ENCODE measurements at places on chromosomes 4 and X.

DNA sequence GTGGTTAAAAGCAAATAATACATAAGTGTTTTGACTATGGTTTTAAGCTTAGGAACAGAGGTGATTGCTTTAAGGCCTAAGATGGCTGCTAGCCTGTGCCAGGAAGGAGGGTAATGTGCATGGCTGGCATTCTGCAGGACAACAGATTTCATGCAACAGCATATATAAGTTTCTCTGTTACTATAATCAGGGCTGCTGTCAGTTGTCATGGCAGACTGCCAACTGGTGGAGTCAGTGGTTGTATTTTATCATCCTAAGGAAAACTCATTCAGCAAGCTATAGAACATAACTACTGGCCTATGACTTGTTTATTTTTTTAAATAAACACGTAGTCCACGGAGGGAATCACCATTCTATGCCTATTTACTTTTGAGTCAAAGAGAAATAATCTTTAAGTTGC is 77.7 kb upstream of the DCAF8L1 start:
- no peak for DNase-seq

- DNase-seq = no peak
Measured at GRCh38 chr4:18973296-18973695, 951.7 kb upstream of the LCORL start.

GRCh38 chr4:88033309-88033708 is 25.9 kb downstream of the PKD2 start:
- DNase-seq = peak; percentile 33

DNA sequence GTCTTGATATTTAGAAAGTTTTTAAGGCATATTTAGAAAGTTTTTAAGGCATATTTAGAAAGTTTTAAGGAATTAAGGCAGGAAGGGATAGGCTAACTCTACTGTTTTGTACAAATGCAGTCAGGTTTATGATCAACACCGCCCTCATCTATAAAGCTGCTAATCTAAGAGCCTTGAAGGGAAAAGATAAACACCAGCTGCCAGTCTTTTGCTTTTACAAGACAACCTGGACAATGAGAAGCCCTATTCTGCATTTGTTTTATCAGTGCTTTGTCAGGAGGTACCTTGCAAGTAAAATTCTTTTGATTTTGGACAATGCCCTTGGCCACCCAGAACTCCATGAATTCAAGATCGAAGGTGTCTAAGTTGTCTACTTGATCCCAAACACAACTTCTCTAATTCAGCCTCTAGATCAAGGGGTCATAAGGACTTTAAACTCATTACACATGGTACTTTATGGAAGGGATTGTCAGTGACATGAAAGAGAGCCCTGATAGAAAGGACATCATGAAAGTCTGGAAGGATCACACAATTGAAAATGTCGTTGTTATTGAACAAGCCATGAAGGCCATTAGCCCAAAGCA is 39.8 kb downstream of the IL15 start:
- no peak for DNase-seq

DNA sequence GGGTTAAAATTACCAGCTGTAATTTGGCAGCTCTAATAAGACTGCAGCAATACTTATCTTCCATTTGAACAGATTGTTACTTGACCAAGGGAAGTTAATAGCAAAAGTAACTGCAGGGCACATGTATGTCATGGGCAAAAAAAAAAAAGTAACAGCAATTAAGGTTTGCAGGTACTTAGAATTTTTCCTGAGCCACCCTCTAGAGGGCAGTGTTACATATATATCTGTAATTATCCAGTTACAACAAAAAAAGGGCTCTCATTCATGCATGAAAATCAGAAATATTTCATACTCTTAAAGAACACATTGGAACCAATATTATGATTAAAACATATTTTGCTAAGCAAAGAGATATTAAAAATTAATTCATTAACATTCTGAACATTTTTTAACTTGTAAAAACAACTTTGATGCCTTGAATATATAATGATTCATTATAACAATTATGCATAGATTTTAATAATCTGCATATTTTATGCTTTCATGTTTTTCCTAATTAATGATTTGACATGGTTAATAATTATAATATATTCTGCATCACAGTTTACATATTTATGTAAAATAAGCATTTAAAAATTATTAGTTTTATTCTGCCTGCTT is 25.1 kb downstream of the XIAP start:
- peak; percentile 47 for DNase-seq

DNA sequence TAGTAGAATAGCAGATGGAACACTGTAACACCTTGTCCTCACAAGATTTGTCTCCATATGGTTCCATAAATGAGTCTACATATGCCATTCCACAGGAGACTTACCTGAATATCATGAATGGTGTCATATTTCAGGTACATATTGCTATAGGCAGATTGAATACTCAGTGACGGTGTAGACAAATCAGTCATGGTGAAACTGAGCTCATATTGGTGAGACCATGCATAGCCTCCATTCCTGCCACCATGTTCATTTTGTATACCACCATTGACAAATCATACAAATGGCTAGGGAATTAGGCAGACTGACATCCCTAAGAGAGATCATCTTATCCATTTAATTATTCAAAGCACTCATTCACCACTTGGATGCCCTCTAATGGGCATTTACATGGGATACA is 38.0 kb upstream of the SPP1 start:
- DNase-seq = no peak

GRCh38 chrX:153580700-153581386 is 18.1 kb downstream of the CCNQ start:
- DNase-seq = peak; percentile 31

GRCh38 chr4:8606476-8606875 is 13.9 kb downstream of the CPZ start:
- no peak for DNase-seq

DNA sequence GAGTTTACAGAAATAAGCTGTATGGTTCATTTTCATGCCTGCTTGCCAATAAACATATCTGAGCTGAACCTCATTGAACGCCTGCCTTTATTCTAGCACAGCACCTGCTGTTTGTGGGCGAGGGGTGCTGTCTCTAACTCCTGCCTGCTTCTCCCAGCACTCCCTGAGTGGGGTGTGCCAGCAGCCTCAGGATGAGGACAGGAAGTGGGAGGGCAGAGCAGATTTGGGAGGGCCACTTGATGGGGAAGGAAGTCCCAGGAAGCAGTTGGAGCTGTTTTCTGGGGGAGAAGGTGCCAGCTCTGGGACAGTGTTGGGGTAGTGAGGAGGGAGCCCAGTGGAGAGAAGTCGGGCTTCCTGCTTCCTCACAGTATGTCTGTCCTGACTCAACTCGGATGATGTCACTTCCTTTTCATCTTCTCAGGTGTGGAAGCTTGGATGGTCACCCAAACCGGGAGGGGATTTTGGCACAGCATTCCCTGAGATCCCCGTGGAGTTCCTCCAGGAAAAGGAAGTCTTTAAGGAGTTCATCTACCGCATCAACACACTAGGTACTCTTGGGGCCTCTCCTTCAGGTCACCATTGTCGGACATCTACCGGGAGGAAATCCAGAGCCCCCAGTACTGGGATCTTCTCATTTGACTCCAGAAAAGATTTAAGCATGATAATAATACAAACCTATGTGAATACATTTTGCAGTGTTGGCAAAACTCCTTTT is 29.0 kb upstream of the MSANTD1 start:
- no peak for DNase-seq

GRCh38 chr4:140031061-140031460 is 122.9 kb downstream of the MAML3 start:
- DNase-seq = no peak

GRCh38 chr4:77852892-77853495 is 9.6 kb upstream of the MRPL1 start:
- peak; percentile 76 for DNase-seq

DNA sequence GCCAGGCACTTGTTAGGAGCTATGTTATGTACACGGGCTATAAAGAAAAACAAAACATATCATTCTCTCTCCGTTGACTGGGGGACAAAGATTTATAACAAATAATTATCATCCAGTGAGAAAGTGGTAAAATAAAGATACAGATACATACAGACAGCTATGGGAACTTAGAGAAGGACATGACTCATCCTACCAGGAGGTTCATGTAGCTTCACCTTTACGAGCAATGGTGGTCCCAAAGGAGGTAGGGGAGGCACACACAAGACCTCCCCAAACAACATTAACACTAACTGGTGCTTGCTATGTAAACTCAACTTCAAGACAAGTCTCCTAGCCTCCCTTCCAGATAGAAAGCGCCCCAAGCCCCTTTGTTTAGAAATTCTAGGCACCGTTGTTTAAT is 8.9 kb downstream of the AMBN start:
- DNase-seq = no peak

- no peak for DNase-seq
Measured at GRCh38 chr4:17558941-17559708, 17.9 kb upstream of the LAP3 start.

GRCh38 chr4:115152081-115152480 is 38.7 kb upstream of the NDST4 start:
- DNase-seq = no peak

DNA sequence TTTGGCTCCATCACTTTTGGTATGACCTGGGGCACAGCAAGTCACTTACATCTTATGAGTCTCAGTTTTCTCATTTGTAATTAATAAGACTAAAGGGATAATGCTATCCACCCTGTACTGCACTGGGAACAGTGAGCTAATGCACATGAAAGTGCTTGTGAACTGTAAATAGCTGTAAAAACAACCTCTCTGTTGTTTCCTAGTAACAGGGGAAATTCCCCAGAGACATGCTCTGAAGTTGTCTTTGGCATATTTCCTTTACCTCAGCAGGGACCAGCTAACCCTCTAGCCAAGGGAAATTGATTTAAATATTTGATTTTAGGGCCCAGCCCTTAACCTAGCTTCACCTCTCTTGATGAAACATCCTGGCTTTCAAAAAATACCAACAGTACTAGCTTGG is 6.1 kb upstream of the CYSLTR1 start:
- DNase-seq = no peak

- DNase-seq = no peak
Measured at GRCh38 chrX:52277666-52278065, 91.2 kb upstream of the XAGE2 start.

GRCh38 chrX:106615041-106615440 is 3.3 kb downstream of the RADX start:
- no peak for DNase-seq

DNA sequence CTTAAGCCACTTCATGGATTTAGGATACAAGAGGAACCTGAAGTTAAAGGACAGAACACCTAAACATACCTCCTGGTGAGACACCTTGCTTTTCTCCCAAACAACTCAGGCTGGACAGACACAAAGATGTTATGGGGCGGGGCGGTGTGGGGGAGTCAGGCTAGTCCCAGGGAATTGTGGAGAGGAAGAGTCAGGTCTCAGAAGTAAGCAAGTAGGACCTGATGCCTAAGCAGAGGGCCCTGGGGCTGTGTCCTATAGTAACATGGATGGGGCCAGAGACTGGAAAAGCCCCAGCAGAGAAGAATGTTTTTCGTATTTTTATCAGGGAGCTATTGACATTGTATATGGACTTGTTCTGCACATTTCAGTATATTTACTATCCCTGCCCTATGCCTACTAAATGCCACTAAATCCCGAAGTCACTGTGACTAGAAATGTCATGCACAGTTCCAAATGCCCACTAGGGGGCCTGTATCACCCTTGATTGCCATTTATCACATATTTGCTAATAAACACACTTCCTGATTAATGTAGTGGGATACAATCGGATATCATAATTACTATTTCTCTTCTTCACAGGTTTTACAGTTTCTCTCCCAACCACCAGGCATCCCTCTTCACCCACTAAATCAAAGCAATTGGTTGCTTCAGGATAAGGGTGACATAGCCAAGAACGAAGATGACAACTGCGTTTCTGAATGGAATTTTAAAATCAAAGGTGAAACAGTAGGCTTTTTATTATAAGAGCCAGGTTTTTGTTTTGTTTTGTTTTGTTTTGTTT is 23.8 kb upstream of the ARHGAP10 start:
- DNase-seq = peak; percentile 72

DNA sequence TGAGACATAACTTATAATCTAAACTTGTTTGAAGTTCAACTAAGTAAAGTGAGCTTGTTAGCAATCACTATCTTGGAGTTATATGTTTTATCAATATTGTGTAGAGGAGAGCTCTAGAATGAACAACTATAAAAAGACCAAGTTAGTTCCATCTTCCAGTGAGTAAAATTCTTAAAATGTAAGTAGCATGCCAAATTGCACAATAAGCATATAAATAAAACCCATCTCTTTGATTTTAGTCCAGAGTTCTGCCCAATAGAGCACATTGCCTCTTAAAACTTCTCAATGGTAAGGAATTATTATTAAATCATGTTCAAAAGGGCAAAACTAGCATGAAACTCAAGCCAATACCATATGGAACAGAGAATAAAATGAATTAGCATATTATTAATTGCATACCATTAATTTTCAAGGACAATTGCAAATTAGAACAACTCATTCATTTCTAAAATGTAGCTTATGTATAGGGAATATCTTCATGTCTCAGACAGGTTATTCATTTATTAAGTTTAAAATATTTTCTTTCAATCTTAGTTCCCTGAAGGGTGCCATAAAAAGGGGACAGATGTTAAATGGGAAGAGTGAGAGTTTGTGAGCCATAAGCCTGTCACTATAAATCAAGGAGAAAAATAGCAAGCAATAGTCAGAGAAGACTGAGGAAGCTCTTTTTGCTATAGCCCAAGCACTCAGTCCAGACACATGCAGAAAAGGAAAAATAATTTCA is 507.6 kb downstream of the CENPC start:
- DNase-seq = no peak

- DNase-seq = no peak
Measured at GRCh38 chr4:71878376-71878775, 94.5 kb upstream of the GC start.

- no peak for DNase-seq
Measured at GRCh38 chrX:129959493-129959832, 23.0 kb upstream of the BCORL1 start.

DNA sequence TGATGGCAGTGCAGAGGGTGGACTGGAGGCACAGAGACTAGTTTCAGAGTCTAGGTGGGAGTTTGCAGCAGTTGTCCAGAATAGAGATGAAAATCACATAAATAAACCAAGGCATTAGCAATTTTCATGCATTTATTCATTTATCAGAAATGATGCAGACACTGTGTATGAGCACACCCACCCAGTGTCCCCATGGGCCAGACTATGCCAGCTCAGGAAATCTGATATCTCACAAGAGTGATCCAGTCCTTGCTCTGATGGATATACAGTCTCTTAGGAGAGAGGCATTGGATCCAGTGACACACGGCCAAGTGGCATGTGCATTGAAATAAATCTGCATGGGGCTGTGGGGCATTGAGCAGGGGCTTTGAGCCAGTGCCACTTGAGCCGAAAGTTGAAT is 228.2 kb downstream of the FRMPD4 start:
- DNase-seq = no peak

DNA sequence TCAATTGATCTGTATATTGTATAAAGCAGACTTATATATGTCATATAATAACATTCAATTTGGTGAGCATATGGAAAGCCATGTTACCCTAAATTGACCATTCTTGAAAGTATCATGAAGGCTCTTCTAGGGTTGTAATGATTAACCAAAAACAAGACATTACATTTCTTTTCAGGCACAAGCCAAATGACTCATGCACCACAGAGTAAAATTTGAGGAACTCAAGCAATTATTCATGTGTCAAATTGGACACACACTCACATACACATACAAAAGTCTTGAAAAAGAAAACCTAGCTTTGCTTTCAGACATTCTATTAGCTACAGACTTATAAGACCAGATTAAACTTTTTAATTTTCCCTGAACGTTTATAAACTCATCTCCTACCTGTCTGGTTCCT is 146.5 kb upstream of the PCDH18 start:
- no peak for DNase-seq

- no peak for DNase-seq
Measured at GRCh38 chr4:8855818-8856245, 15.8 kb downstream of the HMX1 start.
